ENCODE measurements at places on chromosomes 7 and 10.

GRCh38 chr7:7922684-7923385, 45.8 kb upstream of the GLCCI1 start:
- no peak for DNase-seq

DNA sequence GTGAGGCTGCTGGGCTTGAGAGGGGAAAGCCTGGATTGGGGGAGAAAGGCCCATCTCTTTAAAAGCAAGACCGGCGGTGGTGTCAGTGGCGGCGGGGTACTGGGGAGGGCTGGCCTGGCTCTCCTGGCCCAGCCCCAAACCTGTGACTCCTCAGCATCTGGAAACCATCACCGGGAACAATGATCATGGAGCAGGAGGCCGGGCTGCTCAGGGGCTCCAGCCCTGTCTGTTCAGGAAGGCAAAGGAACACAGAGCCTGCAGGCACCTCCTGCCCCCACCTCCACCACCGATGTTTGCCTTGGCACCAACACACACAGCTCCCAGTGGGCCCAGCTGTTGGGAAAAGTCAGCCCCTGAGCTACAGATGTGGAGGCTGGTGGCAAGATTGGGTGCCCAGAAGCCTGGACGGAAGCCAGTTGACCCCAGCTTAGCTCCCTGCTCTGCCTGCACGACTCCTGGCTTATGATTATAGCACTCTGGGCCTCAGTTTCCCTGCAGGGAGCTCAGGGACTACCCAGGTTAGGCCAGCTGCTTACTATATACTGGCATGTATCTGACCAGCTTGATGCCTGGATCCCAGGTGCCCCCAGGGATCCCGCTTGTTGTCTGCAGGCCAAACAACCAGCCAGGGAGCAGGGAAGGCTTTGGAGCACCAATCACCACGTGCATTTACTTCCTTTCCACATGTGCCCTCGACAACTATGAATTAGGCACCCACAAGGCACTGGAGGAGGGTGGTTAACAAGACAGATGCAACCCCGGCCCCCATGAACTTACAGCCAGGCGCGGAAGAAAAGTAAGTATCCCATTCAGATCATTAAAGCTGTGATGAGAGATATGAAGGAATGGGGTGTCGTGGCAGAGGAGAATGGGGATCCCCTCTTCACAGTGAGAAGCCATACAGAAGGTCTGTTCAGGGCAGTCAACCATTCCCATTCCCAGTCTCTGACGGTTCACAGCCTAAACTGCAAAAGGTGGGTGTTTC, 37.3 kb downstream of the ZCCHC24 start:
- DNase-seq: no peak

DNA sequence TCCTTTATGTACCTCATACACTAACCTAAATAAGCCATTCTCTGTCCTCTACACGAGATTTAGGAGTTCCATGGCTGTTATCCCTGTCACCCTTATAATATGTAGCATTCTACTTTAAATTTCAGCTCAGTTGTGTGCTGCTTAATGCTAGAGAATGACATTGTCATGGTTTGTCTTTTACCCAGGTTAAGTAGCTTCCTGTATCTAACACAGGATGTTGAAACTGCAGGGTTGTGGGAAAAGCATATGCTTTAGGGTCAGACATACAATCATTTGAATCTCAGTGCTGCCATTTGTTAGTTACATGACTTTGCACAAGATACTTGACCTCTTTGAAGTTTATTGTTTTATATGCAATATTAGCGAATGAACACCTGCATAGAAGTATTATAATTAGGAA, 235.1 kb upstream of the CACNA2D1 start:
- DNase-seq: no peak

- DNase-seq: no peak
These were observed 21.3 kb downstream of the DLG5 start for GRCh38 chr10:77905086-77905748.

- no peak for DNase-seq
These were observed 7.1 kb downstream of the PI4K2A start for GRCh38 chr10:97647556-97647955.

- no peak for DNase-seq
These were observed 508.9 kb downstream of the SUGCT start for GRCh38 chr7:40643664-40644063.

DNA sequence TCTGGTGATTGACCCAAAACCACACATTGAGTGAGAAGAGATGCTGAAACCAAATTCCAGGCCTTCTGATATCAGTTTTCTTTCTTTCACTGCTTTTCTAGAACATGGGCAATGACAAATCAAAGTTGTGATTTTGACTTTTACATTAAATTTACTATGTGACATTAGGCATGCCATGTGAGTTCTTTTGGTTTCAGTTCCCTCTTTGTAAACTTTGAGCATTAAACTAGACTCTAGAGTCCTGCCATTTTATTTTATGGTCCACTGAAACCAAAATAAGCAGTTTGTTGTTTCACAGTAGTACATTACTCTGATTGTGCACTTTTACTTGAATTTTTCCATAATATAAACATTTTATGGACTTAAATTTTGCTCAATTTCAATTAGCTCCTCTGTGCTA, 381.1 kb upstream of the SEMA3D start:
- no peak for DNase-seq

GRCh38 chr10:92054807-92055206, 131.2 kb downstream of the BTAF1 start:
- no peak for DNase-seq

GRCh38 chr7:129536323-129536722, 34.0 kb downstream of the SMKR1 start:
- DNase-seq: no peak

GRCh38 chr10:126119599-126119998, 223.2 kb downstream of the FANK1 start:
- no peak for DNase-seq

GRCh38 chr7:134420424-134421125, 38.3 kb downstream of the AKR1B1 start:
- DNase-seq: no peak

- no peak for DNase-seq
These were observed 2.4 kb upstream of the LDB3 start for GRCh38 chr10:86665868-86666267.

DNA sequence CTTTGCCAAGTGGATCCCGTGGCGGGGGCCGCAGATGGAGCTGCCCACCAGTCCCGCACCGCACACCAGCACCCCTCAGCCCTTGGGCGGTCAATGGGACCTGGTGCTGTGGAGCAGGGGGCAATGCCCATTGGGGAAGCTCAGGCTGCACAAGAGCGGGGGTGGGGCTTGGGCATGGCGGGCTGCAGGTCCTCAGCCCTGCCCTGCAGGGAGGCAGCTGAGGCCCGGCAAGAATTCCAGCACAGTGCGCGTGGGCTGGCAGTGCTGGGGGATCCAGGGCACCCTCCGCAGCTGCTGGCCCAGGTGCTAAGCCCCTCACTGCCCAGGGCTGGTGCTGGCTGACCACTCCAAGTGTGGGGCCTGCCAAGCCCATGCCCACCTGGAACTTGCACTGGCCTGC, 136.2 kb upstream of the ANKRD30A start:
- no peak for DNase-seq

GRCh38 chr7:29915481-29916215, 74.0 kb downstream of the SCRN1 start:
- no peak for DNase-seq

- DNase-seq: peak; percentile 60
These were observed 94.5 kb downstream of the MAD1L1 start for GRCh38 chr7:2138146-2138765.

DNA sequence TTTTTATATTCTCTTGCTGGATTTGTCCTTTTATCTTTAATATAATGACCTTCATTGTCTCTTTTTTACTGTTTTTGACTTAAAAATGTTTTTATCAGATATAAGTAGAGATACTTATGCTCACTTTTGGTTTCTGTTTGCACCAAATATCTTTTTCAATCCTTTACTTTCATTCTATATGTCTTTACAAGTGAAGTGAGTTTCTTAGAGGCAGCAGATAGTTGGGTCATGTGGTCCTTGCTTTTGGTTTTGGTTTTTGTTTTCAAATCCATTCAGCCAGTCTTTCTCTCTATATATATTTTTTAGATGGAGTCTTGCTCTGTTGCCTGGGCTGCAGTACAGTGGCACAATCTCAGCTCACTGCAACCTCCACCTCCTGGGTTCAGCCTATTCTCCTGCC, 932.4 kb upstream of the LRRTM3 start:
- DNase-seq: no peak

- DNase-seq: no peak
These were observed 70.6 kb upstream of the ADARB2 start for GRCh38 chr10:1807924-1808323.

GRCh38 chr10:129725890-129726631, 238.0 kb downstream of the EBF3 start:
- no peak for DNase-seq

- no peak for DNase-seq
These were observed 37.3 kb upstream of the EXOC6 start for GRCh38 chr10:92810934-92811532.

DNA sequence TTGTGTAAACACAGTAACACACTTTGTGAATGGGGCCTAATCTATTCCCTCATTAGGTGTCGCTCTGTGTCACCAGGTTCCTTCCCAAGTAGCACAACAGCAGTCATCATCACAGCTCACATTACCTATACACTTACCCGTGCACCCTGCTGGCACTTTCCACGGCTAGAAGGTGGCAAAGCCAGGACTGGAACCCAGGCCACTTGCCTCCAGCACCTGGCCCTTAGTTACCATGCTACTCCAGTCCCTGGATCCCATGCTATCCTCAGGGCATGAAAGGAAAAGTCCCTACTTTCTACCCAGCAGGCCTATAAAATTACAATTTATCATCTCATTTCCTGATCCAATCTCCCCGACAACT, 18.4 kb downstream of the SMURF1 start:
- DNase-seq: no peak

DNA sequence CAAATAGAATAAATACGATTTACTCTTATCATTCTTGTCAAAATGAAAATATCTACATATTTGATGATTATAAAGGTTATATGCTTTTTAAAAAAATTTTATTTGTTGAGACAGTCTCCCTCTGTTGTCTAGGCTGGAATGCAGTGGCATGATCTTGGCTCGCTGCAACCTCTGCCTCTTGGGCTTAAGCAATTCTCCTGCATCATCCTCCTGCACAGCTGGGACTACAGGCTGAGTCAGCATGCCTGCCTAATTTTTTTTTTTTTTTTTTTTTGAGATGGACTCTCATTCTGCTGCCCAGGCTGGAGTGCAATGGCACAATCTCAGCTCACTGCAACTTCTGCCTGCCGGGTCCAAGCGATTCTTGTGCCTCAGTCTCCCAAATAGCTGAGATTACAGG, 48.9 kb downstream of the PUS7 start:
- DNase-seq: no peak

- DNase-seq: no peak
These were observed 49.2 kb downstream of the KDM7A start for GRCh38 chr7:140127360-140128127.

DNA sequence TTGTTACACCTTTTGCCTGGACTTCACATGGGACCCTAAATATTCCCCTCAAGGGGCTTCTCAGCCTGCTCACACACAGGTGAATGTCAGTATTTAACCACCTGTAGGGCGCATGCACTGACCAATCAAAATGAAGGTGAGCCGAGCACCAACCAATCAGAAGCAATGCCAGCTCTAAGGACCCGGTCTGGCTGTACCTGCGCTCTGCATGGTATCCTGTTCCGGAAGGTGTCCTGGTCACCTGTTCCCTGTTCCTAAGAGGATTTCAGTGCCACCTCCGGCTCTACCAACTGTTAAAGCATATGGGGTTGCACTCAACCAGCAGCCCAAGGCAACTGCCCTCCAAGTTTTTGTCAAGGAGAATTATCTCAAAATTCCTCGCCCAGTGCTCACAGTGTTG, 18.4 kb upstream of the CALN1 start:
- no peak for DNase-seq

DNA sequence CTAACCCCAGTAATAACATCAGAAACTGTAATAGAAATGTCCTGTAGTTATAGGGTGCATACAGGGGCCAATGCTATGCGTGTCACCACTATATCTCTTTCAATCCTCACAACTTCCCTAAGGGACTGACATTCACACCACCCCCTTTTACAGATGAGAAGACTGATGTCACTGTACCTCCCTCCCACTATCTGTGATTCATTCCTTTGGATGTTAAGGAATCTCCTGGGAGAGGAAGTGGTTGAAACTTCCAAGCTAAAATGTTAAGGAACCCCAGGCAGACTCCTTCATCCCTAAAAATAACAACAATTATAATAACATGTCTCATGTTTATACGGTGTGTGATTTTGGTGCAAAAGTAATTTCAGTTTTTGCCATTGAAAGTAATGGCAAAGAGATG, 5.4 kb downstream of the COL13A1 start:
- no peak for DNase-seq

DNA sequence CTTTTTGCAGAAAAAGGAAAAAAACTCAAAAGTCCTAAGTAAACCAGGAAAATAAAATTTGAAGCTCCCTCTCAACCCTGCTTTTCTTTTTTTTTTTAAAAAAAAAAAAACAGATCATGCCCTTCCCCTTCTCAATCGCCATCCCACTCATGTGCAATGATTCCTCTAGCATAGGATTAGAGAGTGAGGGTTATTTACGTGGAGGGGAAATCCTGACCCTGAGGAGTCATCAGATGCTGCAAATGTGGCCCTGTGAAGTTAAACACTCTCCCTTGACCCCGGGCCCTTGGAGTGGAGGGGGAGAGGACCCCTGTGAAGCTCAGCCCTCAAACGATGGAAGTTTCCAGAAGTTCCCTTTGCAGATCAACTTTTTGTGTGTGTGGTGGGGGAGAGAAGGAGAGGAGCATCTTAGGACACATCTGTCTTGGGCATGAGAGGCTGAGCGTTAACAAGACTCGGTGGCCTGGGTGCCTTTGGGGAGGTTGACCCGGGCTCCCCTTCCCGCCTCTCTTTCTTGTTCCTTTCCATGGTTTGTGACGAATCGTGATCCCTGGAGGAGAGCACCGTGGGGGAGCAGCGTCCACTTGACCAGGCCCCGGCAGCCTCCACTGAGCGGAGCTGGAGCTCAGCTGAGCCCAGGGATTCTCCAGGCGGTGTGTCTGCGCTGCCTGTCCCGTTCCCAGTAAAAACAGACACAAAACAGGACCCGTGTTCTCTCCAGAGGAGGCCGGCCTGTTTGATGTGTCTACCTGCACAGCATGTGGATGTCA, 1.5 kb upstream of the SHH start:
- no peak for DNase-seq

DNA sequence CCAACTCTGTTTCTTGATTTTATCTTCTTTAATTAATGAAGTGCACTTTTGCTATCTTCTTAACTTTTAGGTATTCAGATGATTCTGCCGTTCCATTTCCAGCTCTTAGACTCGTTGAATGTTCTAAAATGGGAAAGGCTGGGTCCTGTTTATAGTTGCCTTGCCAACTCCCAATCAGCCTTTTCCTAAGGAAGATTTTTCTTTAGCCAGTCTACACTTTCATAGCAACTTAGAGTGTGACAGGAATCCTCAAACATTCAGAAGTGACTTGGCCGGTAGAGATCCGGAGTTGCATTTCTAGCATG, 23.0 kb upstream of the TRIL start:
- DNase-seq: no peak

Data from stimulated activated CD4-positive, alpha-beta T cell treated with anti-CD3 and anti-CD28 coated beads, Interleukin-2, amount 100 ng/mL, for 24 hours (primary cell).